ENCODE measurements at places on chromosomes 6 and 20.

- DNase-seq, result no peak
These were observed 493.1 kb upstream of the FLRT3 start for GRCh38 chr20:14830466-14830865.

DNA sequence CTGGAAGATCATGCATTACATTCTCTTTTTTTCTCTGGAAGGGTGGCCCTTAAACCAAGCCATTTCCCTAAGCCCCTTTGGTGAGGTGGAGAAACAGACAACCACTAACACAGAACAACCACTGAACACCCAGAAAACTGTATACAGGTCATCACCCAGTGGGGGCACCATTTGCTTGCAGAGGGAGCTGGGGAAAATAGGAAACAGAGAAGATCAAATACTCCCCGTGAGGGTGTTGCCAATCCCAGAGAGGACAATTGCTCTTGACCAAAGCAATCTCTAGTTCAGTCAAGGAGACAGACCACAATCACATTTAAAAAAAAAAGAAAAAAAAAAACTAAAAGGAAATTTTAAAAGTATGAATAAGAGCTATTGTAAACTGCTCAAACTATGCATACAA is 865 bp upstream of the DAAM2 start:
- no peak for DNase-seq

GRCh38 chr20:60091861-60092260 is 133.6 kb downstream of the CDH26 start:
- no peak for DNase-seq

GRCh38 chr20:2357114-2357513 is 23.6 kb upstream of the TGM6 start:
- no peak for DNase-seq

- no peak for DNase-seq
These were observed 1.3 kb upstream of the SMLR1 start for GRCh38 chr6:130825772-130826441.

GRCh38 chr20:37911838-37912281 is 8.9 kb downstream of the VSTM2L start:
- no peak for DNase-seq

DNA sequence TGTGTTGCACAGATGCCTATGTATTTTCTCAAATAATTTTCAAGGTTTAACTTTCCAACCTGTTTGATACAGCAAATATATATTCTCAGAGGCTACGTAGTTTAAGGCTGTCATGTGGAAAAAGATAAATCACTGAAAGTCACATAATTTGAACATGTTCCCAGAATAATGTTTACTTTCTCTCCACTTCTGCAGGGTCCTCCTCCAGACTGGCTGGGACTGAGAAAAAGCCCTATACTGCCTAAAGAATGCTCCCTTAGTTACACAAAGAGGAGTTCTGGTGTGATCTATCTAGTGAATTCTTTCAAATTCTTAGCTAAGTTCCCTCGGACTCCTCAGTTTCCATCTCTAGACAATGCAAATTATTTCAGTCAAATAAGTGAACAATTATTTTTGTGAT is 411.0 kb downstream of the C6orf118 start:
- DNase-seq, result no peak

GRCh38 chr6:125904871-125905270 is 51.7 kb upstream of the HINT3 start:
- no peak for DNase-seq

Data from small intestine (tissue), 16 donors.